ENCODE measurements at places on chromosomes 7 and 10.

GRCh38 chr7:157432957-157433576, 96.3 kb downstream of the DNAJB6 start:
- DNase-seq, result no peak

DNA sequence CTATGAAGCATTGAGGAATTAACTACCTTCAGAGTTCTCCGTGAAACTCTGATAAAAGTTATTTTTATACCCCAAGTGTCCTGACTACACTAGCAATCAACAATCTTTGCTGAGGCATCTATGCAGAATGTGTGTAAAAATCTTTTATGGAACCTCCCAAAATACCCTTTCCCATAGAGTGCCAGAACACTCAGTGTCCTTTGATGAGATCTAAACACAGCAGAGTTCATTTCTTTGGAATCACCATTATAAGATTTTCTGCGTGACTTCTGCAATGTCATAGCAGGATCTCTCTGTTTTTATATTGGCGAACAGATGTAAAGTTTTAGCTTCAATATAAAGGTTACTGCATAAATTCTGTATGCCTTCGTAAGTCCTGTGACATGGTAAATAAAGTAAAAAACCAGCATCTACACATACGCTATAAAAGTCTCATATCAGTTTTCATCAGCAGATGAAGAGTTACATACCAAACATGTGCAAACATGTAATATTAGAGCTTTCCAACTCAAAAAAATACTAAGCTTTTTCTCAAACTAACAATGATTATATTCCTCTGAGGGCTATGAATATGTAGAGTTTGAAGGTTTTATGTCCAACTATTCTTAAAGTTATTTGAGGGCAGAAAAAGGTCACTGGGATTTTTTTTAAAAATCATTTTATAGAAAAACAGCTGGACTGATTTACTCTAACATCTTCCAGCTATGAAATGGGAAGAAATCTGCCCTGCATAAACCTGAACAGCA, 67.2 kb downstream of the SKIDA1 start:
- no peak for DNase-seq

GRCh38 chr7:105690325-105690945, 109.1 kb upstream of the EFCAB10 start:
- no peak for DNase-seq

- no peak for DNase-seq
These were observed 83.5 kb downstream of the PRPF18 start for GRCh38 chr10:13670311-13670710.

DNA sequence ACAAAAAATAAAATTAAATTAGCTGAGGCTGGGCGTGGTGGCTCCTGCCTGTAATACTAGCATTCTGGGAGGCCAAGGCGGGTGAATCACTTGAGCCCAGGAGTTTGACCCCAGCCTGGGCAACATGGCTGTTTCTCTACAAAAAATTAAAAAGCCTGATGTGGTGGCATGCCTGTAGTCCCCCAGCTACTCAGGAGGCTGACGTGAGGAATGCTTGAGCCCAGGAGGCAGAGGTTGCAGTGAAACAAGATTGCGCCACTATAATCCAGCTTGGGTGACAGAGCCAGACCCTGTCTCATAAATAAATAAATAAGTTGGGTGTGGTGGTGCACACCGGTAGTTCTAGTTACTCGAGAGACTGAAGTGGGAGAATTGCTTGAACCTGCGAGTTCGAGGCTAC, 65.1 kb downstream of the GNA12 start:
- DNase-seq, result no peak

GRCh38 chr7:48262606-48263310, 91.5 kb downstream of the ABCA13 start:
- DNase-seq, result no peak

- DNase-seq, result no peak
These were observed 108.9 kb upstream of the MKLN1 start for GRCh38 chr7:131218727-131219128.

- no peak for DNase-seq
These were observed 146.9 kb downstream of the EVX1 start for GRCh38 chr7:27389496-27389895.

DNA sequence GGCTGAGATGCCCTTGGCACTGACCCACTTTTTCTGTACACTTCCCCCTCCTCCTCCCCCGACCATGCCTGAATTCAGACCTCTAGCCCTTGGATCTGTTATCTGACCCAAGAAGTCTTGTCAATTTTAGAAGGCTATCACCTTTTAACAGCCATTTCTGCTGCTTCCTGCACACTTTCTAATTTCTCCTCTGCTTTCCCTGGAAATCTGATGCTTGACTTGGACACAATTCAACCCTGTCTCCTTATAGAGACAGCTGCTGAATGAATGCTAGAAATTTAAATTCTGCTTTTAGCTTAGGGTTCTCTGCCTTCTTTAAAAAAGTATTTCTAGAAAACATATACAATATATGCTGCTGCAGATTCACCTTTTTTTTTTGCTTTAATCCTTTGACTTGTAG, 417.9 kb upstream of the KLF6 start:
- DNase-seq, result no peak

DNA sequence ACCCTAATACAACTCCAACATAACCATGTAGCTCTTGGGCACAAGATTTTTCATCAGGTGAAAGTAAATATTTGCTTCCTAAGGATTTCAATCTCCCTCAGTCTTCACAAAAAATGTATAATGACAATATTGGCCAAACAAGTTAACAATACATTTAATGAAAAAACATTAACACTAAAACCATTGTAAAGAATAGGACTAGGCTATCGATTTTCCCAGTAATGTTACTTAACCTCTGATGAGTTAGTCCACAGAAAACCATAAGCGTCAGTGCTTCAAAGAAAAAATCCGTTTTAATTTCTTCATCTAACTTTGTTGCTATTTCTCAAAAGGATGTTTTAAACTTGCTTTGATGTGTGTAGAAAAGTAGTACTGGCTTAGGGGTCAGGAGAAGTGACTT, 1.2 kb downstream of the ZNF33B start:
- no peak for DNase-seq

GRCh38 chr7:105924945-105925344, 38.1 kb upstream of the CDHR3 start:
- no peak for DNase-seq

GRCh38 chr10:116183733-116184511, 89.1 kb downstream of the GFRA1 start:
- DNase-seq, result no peak

- no peak for DNase-seq
These were observed 114.0 kb downstream of the BBS9 start for GRCh38 chr7:33243319-33243881.

GRCh38 chr7:98248156-98248555, 3.9 kb downstream of the TECPR1 start:
- DNase-seq, result no peak

DNA sequence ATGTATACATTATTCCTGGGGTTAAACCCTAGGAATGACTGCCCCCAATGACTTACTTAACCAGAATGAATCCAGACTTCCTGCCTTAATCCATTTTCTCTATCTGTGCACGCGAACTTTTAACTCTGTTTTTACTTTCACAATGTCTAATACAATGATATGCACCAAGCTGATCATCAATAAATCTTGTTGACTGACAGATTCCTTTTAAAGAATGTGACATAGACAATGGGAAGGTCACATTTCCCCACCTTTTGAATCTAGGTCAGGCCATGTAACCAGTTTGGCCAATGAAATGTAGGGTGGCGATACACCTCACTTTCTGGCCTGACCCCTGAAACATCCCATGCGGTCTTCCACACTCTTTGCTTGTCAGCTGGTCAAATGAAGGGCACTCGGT, 23.2 kb upstream of the ELAPOR2 start:
- no peak for DNase-seq

- DNase-seq, result no peak
These were observed 6.2 kb downstream of the VWA2 start for GRCh38 chr10:114245121-114245791.

- DNase-seq, result peak; percentile 51
These were observed 940 bp upstream of the PSD start for GRCh38 chr10:102419269-102420180.

GRCh38 chr7:111866787-111867186, 304.5 kb upstream of the IMMP2L start:
- DNase-seq, result no peak

- no peak for DNase-seq
These were observed 6.9 kb upstream of the UNC5B start for GRCh38 chr10:71205468-71205867.

- no peak for DNase-seq
These were observed 141.8 kb upstream of the ASAH2 start for GRCh38 chr10:50392966-50393718.

DNA sequence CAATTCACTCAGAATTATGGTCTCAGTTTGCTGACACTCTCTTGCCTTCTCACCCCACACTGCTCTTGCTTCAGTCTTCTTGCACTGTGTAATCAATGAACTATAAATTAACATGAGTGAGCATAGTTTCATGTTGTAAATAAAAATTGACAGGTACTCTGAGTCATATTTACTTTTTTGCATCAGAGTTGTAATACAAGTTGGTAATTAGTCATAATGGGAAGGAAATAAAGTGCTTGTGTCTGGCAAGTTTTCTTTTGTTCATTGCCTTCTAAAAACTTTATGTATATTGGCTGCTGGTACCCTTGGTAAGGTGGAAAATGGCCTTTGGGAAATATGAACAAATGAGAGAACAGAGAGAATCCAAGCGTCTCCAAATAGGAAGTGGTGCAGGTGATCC, 169.3 kb upstream of the MAGI2 start:
- no peak for DNase-seq

DNA sequence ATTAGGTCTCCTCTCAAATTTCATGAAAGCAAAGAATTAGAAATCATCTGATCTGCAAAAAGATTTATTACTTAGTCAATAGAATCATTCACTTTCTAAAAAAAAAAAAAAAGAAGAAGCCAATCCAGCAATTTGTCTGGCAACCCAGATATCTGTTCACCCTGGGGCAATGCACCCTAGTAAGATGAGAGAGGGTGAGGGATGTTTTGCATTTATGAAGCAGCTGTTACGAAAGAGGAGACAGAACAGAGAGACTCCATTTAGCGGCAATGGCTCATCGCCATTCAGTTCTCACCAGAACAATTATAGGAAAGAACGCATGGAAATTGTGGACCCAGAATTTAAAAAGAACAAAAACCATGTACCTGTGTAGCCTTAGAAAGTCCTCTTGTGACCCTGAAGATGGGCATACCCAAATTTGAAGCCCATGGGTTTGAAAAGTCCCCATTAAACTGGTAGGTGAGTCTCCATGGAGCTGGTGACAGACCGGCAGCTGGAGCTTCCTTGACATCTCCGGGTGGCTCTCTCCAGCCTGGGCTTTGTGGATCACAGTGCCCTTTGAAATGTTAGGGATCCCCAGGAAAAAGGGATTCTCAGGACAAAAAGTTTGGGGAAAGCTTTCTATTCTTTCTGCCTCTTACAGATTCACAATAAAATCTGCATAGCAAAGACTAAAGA, 45.5 kb upstream of the CCDC3 start:
- DNase-seq, result no peak

DNA sequence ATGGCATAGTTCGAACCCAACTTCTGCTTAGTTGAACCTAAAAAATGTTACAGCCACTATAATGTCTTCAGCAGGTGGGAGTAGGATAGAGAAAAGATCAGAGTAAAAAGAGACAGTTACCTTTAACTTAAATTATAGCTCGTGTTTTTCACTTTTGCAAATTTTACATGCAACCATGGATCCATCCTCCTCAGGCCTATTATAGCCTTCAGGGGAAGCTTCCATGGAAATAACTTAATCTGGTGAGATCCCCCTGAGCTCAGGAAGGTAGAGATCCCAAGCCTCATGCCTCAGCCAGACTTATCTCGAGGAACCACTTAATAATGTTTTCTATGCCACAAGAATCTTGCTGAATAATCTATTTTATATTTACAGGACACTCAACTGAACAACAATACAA, 159.4 kb upstream of the FAM3C start:
- DNase-seq, result no peak

GRCh38 chr7:19621740-19622139, 87.1 kb downstream of the POLR1F start:
- DNase-seq, result no peak

GRCh38 chr10:64067009-64067606, 545.9 kb downstream of the REEP3 start:
- DNase-seq, result no peak

GRCh38 chr7:100386940-100387339, 13.7 kb downstream of the PILRA start:
- no peak for DNase-seq

DNA sequence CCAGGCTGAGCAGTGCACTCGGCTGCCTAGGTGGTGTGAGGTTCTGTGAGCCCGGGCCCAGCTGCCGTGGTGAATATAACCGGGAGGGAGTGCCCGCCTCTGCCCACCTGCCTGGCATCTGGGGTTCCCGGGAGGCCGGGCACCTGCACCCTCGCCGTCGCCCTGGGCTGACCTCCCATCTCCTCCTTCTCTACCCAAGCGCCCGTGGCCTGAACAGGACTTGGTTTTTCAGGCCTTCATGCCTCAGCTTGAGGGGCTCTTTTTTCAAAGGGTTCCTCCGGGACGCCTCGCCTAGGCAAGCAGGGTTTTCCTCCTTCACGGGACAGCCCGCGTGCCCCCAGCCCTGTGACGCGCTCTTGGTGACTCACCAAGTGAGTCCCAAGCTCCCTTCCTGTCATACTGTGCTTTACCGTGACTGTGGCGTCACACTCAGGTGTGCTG, 9.9 kb downstream of the INPP5A start:
- no peak for DNase-seq

DNA sequence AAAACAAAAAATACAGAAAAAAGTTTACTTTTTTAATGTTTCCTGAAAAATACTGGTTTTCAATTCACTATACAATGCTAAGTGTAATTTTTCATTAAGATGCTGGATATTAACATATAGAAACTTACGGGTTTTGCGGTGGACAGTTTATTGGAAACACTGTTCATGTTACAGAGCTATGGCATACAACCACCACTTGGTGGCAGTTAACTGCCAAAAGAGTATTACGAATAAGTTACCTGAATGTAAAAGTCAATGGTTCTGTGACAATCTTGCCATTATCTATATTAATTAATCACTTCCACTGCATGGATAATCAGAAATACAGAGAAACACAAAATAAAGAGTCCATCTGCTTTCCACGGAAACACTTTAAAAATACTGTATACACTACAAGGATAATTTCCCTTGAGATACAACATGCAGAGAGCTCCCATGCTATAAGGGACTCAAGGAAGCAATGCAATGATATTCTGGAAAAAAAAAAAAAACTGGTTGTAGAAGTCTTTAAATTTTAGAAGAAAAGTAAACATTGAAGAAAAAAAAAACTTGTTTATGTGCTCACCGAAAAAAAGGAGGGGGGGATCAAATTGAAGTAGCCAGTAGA, 97.0 kb downstream of the TPK1 start:
- no peak for DNase-seq

DNA sequence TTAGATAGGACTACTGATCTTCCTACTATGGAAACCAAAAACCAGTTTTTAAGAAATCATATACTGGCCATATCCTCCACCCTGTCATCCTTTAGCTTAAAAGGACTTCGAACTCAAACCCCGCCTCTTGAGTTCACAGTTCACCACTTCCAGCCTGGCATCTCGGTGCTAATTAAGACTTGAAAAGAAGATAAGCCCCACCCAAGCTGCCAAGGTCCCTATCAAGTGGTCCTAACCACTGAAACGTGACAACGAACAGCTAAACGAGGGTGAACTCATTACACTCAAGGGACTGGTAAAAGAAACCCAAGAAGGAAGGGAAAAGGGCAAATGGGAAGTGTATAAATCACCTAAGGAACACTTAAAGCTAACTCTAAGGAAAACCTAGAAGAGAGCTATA, 16.1 kb downstream of the COL17A1 start:
- no peak for DNase-seq

GRCh38 chr10:27564398-27564797, 60.3 kb downstream of the RAB18 start:
- DNase-seq, result no peak

Data from activated CD4-positive, CD25-positive, alpha-beta regulatory T cell treated with anti-CD3 and anti-CD28 coated beads, Interleukin-2, amount 50 U/mL, for 16 hours (primary cell).